ENCODE measurements at places on chromosomes 2 and 18. TPM values are rescaled to one million over a fixed set of nuclear protein-coding genes. Genes with fewer than 3 reads are reported as not detected.

The GATA6 gene
- 10.9 TPM for total RNA-seq

The KCMF1 gene
- 74.2 TPM for total RNA-seq

The EVA1A gene
- 70.9 TPM for total RNA-seq

The RAB6C gene
- not detected for total RNA-seq

The G6PC2 gene
- total RNA-seq = not detected

The ASB3 gene
- total RNA-seq = 21.4 TPM

The DHRS9 gene
- not detected for total RNA-seq

The TTR gene
- not detected for total RNA-seq

The RAMP1 gene
- total RNA-seq = 4.4 TPM

The RNF149 gene
- total RNA-seq = 70.1 TPM

The ASB18 gene
- under 0.01 TPM for total RNA-seq

The ATOH8 gene
- total RNA-seq = 18.6 TPM

The ALPP gene
- not detected for total RNA-seq

Data from osteoblast (primary cell).